ENCODE measurements at places on chromosomes 12 and 14. TPM values are rescaled to one million over a fixed set of nuclear protein-coding genes. Genes with fewer than 3 reads are reported as not detected.
A peak's percentile ranks its signal among the peaks of the same experiment; 100 is the strongest.

GRCh38 chr14:89029961-89030694 lies 205.7 kb downstream of the TTC8 start:
- DNase-seq = no peak

SERPINA1 gene
- 5.1 TPM for total RNA-seq

- no peak for DNase-seq
These were observed 916 bp upstream of the PAWR start for GRCh38 chr12:79691511-79692248.

DNA sequence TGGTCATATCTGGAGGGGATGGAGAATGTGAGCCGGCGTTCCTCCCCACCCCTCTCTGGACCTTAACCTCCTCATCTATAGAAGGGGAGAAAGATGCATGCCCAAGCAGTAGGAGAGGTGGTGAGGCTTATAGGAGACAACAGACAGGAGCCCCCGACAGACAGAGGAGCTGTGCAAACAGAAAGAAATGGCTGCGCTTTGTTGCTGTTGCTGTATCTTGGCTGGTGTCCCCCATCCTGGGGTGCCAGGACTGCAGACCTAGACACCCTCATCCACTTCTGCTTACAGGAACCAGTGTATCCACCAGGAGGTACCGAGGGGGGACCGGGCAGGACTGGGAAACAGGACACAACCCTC lies 397 bp downstream of the SERPINA1 start:
- no peak for DNase-seq

DNA sequence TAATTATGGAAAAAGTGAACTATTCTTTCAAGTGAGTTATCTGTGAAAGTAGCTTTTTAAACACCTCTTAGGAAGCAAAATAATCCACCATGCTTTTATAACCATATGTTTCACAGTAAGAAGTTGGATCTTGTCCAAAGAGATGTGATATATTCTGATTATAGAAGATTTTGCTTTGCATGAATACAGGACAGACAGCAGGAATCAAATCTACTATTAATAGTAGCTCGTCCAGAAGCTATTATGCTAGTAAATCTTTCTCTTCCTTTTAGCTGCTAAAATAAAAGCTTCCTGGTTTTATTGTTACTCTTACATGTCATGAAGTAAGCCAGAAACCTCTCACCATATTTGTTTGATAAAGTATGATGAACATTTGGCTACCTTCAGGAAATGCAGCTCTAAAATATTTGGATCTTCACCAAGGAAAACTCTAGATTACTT lies 257.0 kb downstream of the IPO8 start:
- DNase-seq = no peak

GRCh38 chr12:41108032-41108431 lies 80.1 kb upstream of the PDZRN4 start:
- DNase-seq = no peak

GRCh38 chr14:72892879-72893635 lies 844 bp downstream of the DPF3 start:
- peak; percentile 46 for DNase-seq
